Right atrium auricular region (tissue), 2 donors: ENCODE measurements at places on chromosomes 7 and 10.

- no peak for DNase-seq
These were observed 90.4 kb upstream of the KCNIP2 start for GRCh38 chr10:101933976-101934375.

DNA sequence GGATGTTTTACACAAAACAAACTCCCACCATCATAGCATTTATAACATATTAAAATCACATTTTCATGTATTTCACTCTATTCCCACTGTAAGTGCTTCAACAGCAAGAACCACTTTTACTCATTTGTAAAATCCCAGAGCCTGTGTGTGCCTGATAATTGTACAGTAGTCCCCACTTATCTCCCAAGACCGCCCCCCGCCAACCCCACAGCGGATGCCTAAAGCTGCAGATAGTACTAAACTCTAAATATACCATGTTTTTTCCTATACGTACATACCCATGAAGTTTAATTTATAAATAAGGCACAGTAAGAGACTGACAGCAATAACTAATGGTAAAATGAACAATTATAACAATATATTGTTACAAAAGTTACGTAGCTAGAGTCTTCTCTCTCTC lies 33.5 kb downstream of the EZH2 start:
- no peak for DNase-seq

DNA sequence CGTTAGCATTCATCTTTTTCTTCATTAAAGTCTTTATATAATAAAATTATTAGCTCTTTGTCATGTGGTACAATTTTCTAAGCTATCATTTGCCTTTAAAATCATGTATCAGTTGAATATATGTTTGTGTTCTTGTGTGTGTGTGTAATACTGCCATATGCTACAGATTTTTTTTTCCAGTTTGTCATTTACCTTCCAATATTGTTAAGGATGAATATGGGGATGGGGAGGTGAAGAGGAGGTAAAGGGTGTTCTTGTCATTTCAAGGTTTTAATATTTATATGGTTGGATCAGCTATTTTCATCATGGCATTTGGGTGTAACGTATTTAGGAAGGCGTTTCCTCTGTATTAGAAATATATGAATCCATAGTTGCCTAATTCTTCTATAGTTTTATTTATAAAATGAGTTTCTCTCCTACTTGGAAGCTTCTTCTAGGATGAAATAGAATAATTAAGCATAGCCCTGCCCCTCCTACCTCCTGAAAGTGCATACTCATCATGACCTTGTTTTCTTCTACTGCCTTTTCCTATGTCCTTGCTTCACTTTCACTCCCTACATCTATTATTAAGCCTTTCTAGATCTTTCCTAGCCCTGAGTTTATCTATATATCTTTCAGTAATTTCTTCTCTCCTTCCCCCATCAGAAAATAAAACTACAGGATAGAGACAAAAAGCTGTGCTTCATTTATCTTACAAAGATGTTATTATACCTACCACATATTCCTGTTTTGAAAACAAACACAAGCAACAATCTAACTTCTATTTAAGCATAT lies 25.1 kb downstream of the RAB18 start:
- no peak for DNase-seq

DNA sequence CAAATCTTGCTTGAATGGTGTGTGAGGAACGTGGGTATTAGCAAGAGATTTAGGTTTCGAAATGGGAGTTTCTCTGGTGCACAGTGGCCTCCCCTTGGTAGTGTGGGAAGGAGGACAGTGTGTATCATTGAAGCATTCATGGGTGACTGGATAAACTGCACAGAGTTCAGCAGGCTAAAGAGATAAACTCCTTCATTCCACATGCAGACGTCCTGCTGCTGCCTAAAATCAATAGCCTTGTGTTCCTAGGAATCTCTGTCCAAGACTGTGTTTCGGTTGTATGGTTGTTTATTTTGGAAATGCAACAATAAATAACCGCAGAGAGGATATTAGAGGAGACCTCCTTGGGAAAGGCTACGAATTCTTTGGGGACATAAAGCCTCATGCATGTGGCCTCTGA lies 100.9 kb upstream of the FAM171A1 start:
- no peak for DNase-seq

- DNase-seq = no peak
These were observed 18.3 kb upstream of the BTBD16 start for GRCh38 chr10:122252805-122253204.

GRCh38 chr7:108189733-108190388 lies 59.7 kb upstream of the LAMB4 start:
- DNase-seq = no peak

GRCh38 chr7:101487105-101487458 lies 124.4 kb downstream of the COL26A1 start:
- DNase-seq = no peak

GRCh38 chr10:124177180-124177518 lies 83.8 kb upstream of the CHST15 start:
- no peak for DNase-seq

- DNase-seq = no peak
These were observed 1079.0 kb downstream of the KCNMA1 start for GRCh38 chr10:76558586-76558985.

DNA sequence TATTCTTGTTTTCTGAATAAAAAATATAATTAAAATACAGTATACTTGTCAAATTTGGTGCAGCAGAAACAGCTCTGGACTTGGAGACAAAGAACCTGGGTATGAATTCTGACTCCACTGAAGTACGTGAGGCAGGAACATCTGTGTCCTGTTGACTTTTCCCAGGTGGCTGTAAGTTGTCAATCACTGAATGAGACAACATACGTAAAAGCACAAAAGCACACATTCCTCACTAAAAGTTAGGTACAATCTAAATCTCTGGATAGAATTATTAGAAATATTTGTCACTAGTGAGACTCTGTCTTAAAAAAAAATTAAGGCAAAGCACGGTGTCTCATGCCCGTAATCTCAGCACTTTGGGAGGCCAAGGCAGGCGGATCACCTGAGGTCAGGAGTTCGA lies 18.1 kb downstream of the CFAP58 start:
- DNase-seq = no peak

DNA sequence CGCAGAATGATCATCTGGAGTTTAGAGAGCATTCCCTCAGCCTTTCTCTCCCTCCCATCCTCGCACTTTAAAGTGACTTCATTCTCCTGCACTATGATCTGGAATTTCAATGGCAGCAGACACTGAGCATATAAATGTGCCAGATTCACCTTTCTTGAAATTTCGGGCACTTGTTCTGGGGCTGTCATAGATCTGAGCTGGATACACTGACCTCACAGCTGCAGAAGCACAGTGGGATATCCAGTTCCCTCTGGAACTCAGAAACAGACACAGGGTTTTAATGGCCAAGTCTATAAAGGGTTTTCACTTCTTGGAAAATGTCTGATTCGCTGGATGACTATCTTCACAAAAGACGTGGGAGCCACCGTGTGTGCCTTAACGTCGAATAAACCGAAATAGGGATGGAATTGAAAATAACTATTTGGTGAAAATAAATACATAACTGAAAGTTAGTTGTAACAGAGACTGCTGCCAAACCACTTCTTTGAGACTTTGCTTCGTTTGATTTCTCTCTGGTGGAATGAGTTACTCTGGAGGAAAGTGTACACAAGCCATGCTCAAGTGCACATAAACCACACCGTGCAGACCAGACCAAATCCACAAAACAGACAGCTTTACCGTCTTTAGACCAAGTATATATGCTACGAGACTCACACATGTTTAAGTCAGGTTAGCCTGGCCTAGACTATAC lies 126.1 kb downstream of the SVIL start:
- DNase-seq = no peak

DNA sequence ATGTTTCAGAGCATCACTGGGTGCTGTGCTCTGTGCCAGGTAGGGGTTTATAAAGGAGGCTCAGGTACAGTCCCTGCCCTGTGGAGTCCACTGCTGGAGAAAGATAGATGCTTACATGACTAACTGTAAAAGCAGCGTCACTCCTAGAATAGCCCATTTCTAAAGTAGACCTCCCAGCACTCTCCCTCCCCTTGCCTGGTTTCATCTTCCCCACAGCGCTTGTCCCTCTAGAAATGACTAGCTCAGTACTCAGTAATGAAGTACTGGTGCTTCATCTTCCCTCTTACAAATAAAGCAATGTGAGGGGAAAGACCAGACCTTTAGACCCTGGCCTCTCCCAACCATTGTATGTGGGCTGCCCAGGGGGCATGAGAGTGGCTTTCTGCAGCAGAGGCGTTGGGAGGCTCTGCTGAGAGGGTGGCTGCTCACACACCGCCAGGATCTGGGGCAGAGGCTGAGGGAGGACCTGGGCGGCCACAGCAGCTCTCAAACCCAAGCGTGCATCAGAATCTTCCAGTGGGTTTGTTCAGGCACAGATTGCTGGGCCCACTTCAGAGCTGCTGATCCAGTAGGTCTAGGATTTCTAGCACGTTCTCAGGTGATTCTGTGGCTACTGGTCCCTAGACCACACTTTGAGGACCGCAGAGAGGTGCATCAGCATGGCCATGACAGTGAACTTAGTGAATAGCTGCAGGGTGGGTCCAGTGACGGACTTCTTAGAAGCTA lies 110.3 kb upstream of the ANLN start:
- DNase-seq = peak; percentile 54

GRCh38 chr7:34121366-34121765 lies 216.0 kb downstream of the BMPER start:
- no peak for DNase-seq
